ENCODE measurements at places on chromosomes 13 and 19.

DNA sequence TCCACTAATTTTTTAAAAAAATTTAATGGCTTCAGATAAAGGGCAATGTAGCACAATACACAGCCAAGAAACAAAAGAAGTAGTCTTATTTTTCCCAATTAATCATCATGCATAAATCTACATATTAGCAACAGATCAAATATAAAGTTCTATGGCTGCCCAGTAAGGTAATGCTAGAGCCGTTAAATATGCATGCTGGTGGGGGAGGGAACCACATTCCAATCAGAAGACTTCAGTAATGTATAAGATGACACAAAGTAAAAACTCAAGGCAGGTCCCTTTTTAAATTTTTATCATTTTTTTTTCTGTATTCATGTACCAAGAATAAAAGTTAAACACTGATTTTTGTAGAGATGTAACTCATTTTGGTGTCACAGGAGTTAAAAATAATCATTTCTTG lies 62.0 kb downstream of the MPHOSPH8 start:
- no peak for DNase-seq
- no peaks in the 10 kb centered on the region for H3K27me3 ChIP-seq
- no peak overlapping the region for H3K27ac ChIP-seq
- peaks cover 9% of the 10 kb centered on the region for H3K4me1 ChIP-seq
- H3K36me3 ChIP-seq: peaks cover 30% of the 10 kb centered on the region

- H3K27me3 ChIP-seq: no peaks in the 10 kb centered on the region
- no peak overlapping the region for H3K27ac ChIP-seq
- H3K4me1 ChIP-seq: peaks cover 23% of the 10 kb centered on the region
- DNase-seq: no peak
- no peak overlapping the region for H3K4me3 ChIP-seq
Observed at GRCh38 chr13:40139896-40140520, 484.5 kb downstream of the COG6 start.

- no peak for DNase-seq
- H3K27me3 ChIP-seq: no peaks in the 10 kb centered on the region
- H3K4me3 ChIP-seq: no peak overlapping the region
Observed at GRCh38 chr19:33385956-33386355, 12.4 kb downstream of the CEBPG start.

DNA sequence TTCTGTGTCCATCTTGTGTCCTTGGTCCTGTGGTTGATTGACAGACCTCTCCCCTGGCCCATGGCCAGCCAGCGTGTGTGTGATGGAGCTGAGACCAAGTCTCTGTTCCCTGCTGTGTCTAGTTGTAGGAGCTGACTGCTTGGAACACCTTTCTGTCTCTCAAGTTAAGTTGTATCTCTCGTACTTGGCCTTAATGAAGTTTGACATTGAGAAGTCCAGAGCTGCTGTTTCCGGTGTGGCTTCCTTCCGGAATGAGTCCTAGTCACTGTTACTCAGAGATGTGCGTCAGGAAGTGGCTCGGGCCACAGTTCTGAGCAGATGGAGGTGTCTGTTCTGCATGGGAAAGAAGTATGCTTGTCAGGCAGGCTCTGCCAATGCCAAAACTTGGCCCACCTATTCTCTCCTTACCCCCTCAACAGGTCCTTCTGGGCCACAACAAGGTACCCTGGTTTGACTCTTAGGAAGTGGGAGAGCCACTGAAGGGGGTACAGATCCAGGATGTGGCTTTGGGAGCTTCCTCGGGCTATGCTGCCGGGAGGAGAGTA lies 54.3 kb downstream of the GATAD2A start:
- no peaks in the 10 kb centered on the region for H3K27me3 ChIP-seq
- H3K4me3 ChIP-seq: peak overlapping the region; percentile 85
- peak; percentile 66 for DNase-seq
- H3K27ac ChIP-seq: peak overlapping the region; percentile 91
- peaks cover 84% of the 10 kb centered on the region for H3K4me1 ChIP-seq
- H3K36me3 ChIP-seq: peaks cover 17% of the 10 kb centered on the region

- DNase-seq: no peak
- H3K4me1 ChIP-seq: peaks cover 13% of the 10 kb centered on the region
- no peaks in the 10 kb centered on the region for H3K27me3 ChIP-seq
- H3K4me3 ChIP-seq: no peak overlapping the region
- H3K27ac ChIP-seq: no peak overlapping the region
- peaks cover 9% of the 10 kb centered on the region for H3K36me3 ChIP-seq
Observed at GRCh38 chr19:48471836-48472235, 2.7 kb downstream of the CYTH2 start.

DNA sequence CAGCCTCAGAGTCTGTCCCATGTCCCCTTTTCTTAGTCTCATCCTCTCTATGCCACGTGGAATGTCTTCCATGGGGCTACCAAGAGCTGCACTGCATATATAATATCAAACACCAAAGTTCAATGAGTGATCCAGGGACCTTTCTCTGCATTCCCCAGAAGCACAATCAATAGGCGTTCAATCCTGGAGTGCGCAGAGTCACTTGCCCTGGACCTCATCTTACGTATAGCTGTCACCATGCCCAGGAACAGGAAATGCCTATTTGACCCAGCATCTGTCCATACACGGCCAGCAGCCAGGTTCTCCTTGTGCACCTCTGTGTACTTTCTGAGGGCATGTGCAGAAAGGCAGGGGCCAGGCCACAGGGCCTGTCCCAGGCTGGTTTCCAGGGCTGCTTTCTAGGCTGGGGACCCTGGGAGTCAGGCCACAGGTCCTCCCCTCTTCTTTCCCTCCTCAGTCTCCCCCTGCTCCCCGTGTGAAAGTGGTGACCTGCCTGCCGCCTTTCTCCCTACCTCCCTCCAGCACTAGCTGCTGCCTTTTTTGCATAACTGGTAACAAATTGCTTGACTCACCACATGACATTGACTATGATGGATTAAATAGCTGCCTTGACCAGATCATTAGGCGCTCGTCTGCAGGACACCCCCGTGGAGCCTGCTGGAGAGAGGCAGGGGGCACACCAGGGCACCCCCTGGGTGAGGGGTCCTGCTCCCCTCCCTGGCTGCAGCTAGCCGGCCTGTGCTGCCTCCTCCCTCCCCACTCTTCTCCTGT lies 222.0 kb downstream of the ZNF536 start:
- H3K36me3 ChIP-seq: no peaks in the 10 kb centered on the region
- no peak overlapping the region for H3K27ac ChIP-seq
- H3K4me3 ChIP-seq: no peak overlapping the region
- no peaks in the 10 kb centered on the region for H3K4me1 ChIP-seq

All from activated naive CD8-positive, alpha-beta T cell treated with anti-CD3 and anti-CD28 coated beads, Interleukin-2, amount 50 U/mL, for 24 hours (primary cell).